ENCODE measurements at places on chromosomes 12 and 14. TPM values are rescaled to one million over a fixed set of nuclear protein-coding genes. Genes with fewer than 3 reads are reported as not detected.

The LRRC43 gene
- total RNA-seq: 3.3 TPM

The MAP1LC3B2 gene
- total RNA-seq: 0.87 TPM

The ARHGDIB gene
- 4.7 TPM for total RNA-seq

The KIF26A gene
- 0.15 TPM for total RNA-seq

The SYNDIG1L gene
- total RNA-seq: 0.15 TPM

The LALBA gene
- not detected for total RNA-seq

The C14orf39 gene
- 0.44 TPM for total RNA-seq

The CCDC184 gene
- total RNA-seq: 0.33 TPM

The MYF6 gene
- total RNA-seq: not detected

The SERPINA1 gene
- under 0.01 TPM for total RNA-seq

The GZMB gene
- not detected for total RNA-seq

The FITM1 gene
- 0.44 TPM for total RNA-seq

The RALGAPA1 gene
- total RNA-seq: 38.5 TPM

The BDKRB1 gene
- total RNA-seq: 9.7 TPM

The EML1 gene
- total RNA-seq: 72.9 TPM

The KRT72 gene
- not detected for total RNA-seq

The NTN4 gene
- total RNA-seq: 11.1 TPM

The SRRM4 gene
- total RNA-seq: under 0.01 TPM

The C14orf132 gene
- 31.9 TPM for total RNA-seq

The RPS6KL1 gene
- total RNA-seq: 1.0 TPM

The OTOGL gene
- total RNA-seq: under 0.01 TPM

The LRIG3 gene
- total RNA-seq: 211 TPM

The B4GALNT1 gene
- 1.3 TPM for total RNA-seq

The OTUB2 gene
- 2.8 TPM for total RNA-seq

The GPR135 gene
- total RNA-seq: 4.1 TPM

The OR11H12 gene
- not detected for total RNA-seq

The PCK2 gene
- total RNA-seq: 35.4 TPM

The GLT8D2 gene
- 66.3 TPM for total RNA-seq

The DHRS2 gene
- total RNA-seq: not detected

The STON2 gene
- 46.1 TPM for total RNA-seq

The IFI27 gene
- total RNA-seq: 34.4 TPM
